ENCODE measurements at places on chromosomes 5 and 9. TPM values are rescaled to one million over a fixed set of nuclear protein-coding genes. Genes with fewer than 3 reads are reported as not detected.

GRCh38 chr9:111897601-111898137 is 1.1 kb downstream of the UGCG start:
- no peak for DNase-seq

DNA sequence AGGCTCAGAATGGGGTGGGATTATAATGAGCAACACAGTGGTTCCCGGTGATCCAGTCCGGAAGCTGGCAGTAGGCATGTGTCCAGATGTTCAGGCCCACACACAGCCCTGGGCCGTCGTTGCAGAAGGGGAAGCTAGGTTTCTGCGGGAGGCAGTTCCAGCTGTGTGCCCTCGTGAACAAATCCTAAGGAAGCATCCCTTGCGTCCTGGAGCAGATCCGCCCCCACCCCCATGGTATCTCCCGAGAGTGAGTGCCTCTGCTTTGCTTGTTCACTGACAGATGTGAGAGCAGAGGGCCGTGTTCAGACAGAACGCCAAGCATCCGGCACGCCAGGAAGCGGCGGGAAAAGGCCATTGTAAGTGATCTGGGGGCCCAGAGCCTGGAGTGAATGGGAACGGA is 104.8 kb downstream of the PDE6A start:
- DNase-seq = no peak

DNA sequence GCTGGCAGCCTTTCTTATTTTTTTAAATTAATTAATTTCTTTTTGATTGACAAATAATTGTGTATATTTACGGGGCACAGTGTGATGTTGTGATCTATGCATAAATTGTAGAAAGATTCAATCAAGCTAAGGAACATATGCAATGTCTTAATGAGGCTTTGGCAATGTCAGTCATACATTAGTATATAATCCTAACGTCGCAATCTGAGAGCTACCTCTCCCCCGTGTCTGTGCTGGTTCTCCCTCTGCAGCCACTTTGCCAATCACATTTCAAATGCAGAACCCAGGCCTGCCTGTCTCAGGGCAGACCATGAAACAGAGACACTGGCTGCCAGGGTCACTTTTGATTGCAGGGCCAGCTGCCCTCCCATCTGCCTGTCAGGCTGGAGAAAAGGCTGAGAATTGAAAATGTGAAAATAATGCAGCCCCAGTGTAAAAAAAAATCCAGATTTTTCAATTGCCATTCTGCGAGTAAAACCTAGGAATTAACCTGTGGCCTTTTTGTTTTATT is 56.3 kb downstream of the SLC24A2 start:
- DNase-seq = no peak

- DNase-seq = peak; percentile 15
Measured at GRCh38 chr5:8458038-8458383, 589.1 kb downstream of the MTRR start.

DNA sequence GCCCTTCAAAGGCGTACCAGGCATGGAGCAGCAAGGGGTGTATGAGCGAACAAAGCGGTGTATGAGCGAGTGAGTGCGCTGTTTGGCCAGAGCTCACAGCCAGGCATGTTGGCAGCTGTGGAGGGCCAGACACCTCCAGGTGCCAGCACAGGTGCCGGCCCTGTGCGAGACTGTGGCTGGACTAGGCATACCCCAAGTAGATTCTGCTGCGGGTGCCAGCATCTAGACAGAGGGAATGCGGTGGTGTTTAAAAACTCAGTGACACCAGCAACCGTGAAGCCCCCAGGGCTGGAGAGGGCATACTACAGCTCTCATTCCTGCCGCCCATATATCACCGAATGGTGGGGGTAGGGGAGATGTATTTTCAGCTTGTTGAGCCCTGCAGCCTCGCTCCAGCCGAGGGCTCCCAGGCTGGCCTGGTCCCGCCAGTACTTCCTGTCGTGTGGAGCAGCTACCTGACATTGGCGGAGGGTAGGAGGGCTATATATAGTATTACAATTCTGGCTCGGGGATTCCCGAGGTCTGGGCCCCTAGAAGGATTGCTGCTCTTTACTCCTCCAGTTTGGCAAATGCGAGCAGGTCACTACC is 1829.6 kb upstream of the NUDT12 start:
- no peak for DNase-seq

GRCh38 chr9:89149726-89150125 is 28.9 kb downstream of the SHC3 start:
- DNase-seq = no peak

Gene RANBP17
- not detected for total RNA-seq

Gene DROSHA
- total RNA-seq = 59.6 TPM

Data from activated CD4-positive, alpha-beta memory T cell treated with anti-CD3 and anti-CD28 coated beads for 36 hours (primary cell).